ENCODE measurements at places on chromosomes 12 and 14. TPM values are rescaled to one million over a fixed set of nuclear protein-coding genes. Genes with fewer than 3 reads are reported as not detected.

DNA sequence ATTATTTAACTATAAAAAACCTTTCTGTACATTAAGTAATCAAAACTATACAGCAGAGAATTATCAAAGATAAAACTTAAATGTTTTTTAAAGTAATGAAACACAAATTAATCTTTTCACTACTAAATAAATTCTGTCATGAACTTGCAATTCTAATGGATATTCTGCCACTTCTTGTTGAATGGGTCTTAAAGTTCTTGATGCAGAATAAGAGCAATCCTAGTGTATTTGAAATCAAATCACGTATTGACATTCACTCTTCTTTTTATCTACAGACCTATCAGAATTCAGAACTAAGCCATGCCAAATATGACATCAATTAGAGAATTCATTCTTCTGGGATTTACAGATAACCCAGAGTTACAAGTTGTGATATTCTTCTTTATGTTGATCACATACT is at the start of gene OR6C65:
OR6C65 (plus strand) TSS at position 301 of the 400 bp plus-strand sequence; CDS start at position 301, 0 bp downstream.
- no peaks in the 10 kb centered on the region for H3K36me3 ChIP-seq
- H3K27ac ChIP-seq = no peak within 1 kb of the TSS
- no peak within 1 kb of the TSS for H3K4me3 ChIP-seq
- no peaks in the 10 kb centered on the region for H3K4me1 ChIP-seq
- no peak for DNase-seq

DNA sequence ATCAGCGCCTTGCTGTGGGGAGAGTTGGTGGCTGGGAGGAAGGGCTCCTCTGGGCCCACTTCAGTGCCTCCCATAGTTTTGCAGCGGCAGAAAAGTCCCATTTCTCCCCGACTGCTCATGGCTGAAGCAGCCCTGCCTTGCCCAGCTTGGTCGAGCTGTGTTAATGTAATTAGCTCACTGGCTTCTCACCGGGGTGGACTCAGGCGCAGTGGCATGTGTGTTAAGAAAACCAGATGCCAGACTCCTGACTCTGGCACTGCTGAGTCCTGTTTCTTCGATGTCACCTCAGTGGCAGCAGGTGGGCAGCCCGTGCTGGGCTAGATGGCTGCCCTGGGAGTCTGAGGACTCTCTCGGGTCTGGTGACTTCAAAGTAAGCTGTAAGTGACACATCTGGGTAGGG is 47.4 kb downstream of the CHST11 start:
- no peaks in the 10 kb centered on the region for H3K27me3 ChIP-seq
- peaks cover 10% of the 10 kb centered on the region for H3K4me1 ChIP-seq
- H3K4me3 ChIP-seq = no peak overlapping the region
- H3K27ac ChIP-seq = no peak overlapping the region

Gene AQP2
- total RNA-seq = 0.21 TPM

DNA sequence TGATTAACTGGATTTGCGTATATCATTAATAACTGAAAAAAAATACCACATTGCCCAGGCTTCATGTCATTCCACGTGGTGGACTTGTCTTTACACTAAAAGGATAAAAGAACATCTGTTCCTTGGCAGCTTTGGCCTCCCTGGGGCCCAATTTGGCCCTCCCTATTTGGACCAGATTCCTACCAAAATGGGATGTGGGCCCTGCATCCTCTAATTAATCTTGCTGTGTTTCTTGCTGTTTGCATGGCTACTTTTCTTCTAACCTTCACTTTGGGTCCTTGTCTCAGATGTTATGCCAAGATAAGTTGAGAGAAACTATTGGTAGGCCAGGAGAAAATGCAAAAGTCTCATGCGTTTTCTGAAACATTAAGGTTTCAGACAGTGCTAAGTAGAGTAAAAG is 57.5 kb downstream of the PTHLH start:
- DNase-seq = no peak
- H3K27me3 ChIP-seq = no peaks in the 10 kb centered on the region
- H3K27ac ChIP-seq = no peak overlapping the region
- H3K36me3 ChIP-seq = no peaks in the 10 kb centered on the region
- no peak overlapping the region for H3K4me3 ChIP-seq
- no peaks in the 10 kb centered on the region for H3K4me1 ChIP-seq

DNA sequence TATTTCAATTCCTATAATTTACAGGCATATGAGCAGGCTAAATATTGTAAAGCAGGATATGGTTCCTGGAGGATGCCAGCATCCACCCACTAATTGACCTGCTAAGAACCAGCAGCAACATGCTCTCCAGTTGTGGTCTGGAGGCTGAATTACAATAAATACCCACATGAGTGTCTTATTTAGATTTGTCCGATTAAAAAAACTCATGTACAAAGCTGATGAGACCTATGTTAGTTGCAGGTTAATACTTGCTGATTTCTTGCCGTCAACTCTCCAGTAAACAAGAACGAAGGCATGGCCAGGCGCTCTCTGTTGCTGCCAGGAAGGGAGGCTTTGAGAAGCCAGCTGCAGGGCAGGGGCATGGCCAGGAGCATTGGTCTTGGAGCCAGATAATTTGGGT is 169.3 kb upstream of the PRICKLE1 start:
- H3K4me3 ChIP-seq = no peak overlapping the region
- no peaks in the 10 kb centered on the region for H3K4me1 ChIP-seq

DNA sequence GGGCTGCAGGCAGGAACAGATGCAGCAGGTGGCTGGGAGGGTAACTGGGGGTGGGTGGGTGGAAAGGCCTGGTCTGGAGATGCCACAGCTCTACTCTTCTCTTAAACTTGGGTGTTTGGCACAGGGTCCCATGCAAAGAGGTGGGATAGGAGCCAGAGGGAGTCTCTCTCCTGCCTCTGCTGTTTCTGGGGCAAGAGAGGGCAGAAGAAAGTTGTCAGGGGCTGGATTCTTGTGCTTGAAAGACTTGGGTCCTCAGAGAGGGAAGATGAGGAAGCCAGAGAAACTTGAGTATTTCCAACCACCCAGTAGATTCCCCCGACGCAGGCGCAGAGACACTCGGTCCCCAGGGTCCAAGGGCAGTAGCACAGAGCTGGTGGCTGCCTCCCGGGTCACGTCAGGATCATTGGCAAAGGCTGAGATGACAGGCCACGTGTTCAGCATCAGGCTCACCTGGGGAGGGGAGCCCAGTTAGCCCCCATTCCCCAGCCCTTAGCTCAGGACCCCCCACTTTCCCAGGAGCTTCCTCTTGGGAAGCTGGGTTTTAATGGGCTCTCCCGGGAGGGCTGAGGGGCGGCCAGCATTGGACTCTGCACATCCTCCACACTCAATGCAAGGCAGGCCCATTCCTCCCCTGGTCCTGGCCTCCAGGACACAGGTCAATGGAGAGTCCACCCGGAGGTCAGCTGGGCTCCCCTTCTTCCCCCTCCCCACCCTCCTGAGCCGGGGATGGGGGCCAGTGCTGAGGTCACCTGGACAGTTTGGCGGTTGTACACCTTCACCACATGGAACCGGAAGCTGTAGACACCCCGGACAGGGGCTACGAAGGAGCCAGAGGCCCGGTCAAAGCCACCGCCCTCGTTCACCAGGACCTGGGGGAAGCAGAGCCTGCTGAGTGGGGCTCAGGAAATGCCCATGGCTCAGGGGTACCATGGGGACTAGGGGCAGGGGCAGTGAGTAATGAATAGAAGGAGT is 1.6 kb downstream of the CBLN3 start:
- H3K27me3 ChIP-seq = no peaks in the 10 kb centered on the region
- no peaks in the 10 kb centered on the region for H3K4me1 ChIP-seq
- no peak for DNase-seq
- no peak overlapping the region for H3K27ac ChIP-seq

GRCh38 chr14:101559624-101560533 is 1.4 kb upstream of the DIO3 start:
- no peak overlapping the region for H3K4me3 ChIP-seq
- no peak overlapping the region for H3K27ac ChIP-seq
- no peaks in the 10 kb centered on the region for H3K4me1 ChIP-seq
- no peak for DNase-seq
- no peaks in the 10 kb centered on the region for H3K36me3 ChIP-seq
- H3K27me3 ChIP-seq = no peaks in the 10 kb centered on the region

GRCh38 chr12:103802586-103802886 is 38.5 kb downstream of the NT5DC3 start:
- no peaks in the 10 kb centered on the region for H3K4me1 ChIP-seq
- no peak overlapping the region for H3K4me3 ChIP-seq
- DNase-seq = no peak
- H3K27me3 ChIP-seq = no peaks in the 10 kb centered on the region

GRCh38 chr12:30880061-30880460 is 46.5 kb upstream of the TSPAN11 start:
- H3K27ac ChIP-seq = no peak overlapping the region
- no peak overlapping the region for H3K4me3 ChIP-seq
- DNase-seq = no peak

DNA sequence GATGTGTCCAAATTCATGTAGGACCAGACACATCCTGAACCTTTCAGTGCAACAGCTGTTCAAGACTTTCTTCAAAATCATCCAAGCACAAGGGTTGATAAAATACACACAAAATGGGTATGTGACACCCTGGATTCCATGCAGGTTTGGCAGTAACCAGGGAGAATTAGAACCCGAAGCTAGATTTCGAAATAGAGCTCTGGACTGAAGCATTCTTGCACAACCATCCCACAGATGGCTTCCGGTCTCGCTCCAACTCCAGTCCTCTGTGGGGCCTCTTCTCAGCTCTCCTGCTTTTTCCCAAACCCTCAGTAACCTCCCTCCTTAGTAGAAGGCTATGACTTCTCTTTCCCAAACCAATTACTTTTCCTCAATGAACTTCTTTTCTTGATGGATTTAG is 171.3 kb downstream of the TTC7B start:
- H3K27me3 ChIP-seq = no peaks in the 10 kb centered on the region
- peak; percentile 63 for DNase-seq
- no peaks in the 10 kb centered on the region for H3K4me1 ChIP-seq
- no peak overlapping the region for H3K4me3 ChIP-seq

- no peaks in the 10 kb centered on the region for H3K36me3 ChIP-seq
- no peak overlapping the region for H3K4me3 ChIP-seq
- no peaks in the 10 kb centered on the region for H3K27me3 ChIP-seq
- H3K27ac ChIP-seq = no peak overlapping the region
- no peak for DNase-seq
- no peaks in the 10 kb centered on the region for H3K4me1 ChIP-seq
Measured at GRCh38 chr14:36570065-36570464, 12.3 kb downstream of the NKX2-8 start.

GRCh38 chr12:130097798-130098255 is 64.4 kb upstream of the FZD10 start:
- H3K4me1 ChIP-seq = no peaks in the 10 kb centered on the region
- no peaks in the 10 kb centered on the region for H3K36me3 ChIP-seq
- H3K27me3 ChIP-seq = no peaks in the 10 kb centered on the region
- H3K27ac ChIP-seq = no peak overlapping the region
- no peak overlapping the region for H3K4me3 ChIP-seq

DNA sequence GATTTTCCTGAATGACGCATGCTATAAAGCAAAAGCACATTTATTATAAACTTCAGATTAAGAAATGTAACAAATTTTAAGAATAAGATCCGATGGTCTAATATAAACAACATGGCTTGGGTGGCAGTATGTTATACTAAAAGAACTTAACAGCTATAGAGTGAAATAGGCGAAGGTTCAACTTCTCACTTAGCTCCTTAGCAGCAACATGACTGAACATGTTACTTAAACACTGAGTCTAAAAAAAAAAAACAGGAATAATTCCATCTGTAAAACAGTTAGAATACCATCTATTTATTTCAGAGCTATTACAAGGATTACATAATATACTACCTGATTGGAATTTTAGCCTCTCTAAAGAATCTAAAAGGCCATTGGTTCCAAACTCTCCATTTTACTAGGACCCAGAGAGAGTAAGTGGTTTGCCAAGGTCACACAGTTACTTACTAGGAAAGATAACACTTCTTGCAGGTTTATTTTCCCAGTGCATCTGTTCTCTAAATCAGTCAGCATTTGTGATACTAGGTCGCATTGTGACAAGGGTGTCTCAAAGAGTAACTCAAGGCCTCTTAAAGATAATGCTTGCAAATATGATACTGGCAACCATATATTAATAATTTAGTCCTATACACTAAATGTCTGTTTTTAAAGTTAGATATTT is 14.8 kb downstream of the OSBPL8 start:
- no peak overlapping the region for H3K27ac ChIP-seq
- no peaks in the 10 kb centered on the region for H3K36me3 ChIP-seq
- DNase-seq = no peak
- no peak overlapping the region for H3K4me3 ChIP-seq
- H3K27me3 ChIP-seq = no peaks in the 10 kb centered on the region
- H3K4me1 ChIP-seq = peaks cover 3% of the 10 kb centered on the region

- no peaks in the 10 kb centered on the region for H3K36me3 ChIP-seq
- H3K27me3 ChIP-seq = no peaks in the 10 kb centered on the region
- no peak for DNase-seq
- H3K4me3 ChIP-seq = no peak overlapping the region
- H3K4me1 ChIP-seq = no peaks in the 10 kb centered on the region
- no peak overlapping the region for H3K27ac ChIP-seq
Measured at GRCh38 chr14:24364841-24365240, 3.1 kb upstream of the NFATC4 start.

- H3K4me1 ChIP-seq = no peaks in the 10 kb centered on the region
- no peak overlapping the region for H3K27ac ChIP-seq
- no peak for DNase-seq
- H3K36me3 ChIP-seq = no peaks in the 10 kb centered on the region
- no peaks in the 10 kb centered on the region for H3K27me3 ChIP-seq
- H3K4me3 ChIP-seq = no peak overlapping the region
Measured at GRCh38 chr14:31083781-31084180, 57.6 kb upstream of the STRN3 start.

Gene SERPINA9
- total RNA-seq = not detected

GRCh38 chr14:48005986-48006385 is 330.6 kb upstream of the MDGA2 start:
- no peaks in the 10 kb centered on the region for H3K4me1 ChIP-seq
- no peak overlapping the region for H3K4me3 ChIP-seq
- no peaks in the 10 kb centered on the region for H3K36me3 ChIP-seq
- H3K27me3 ChIP-seq = no peaks in the 10 kb centered on the region

Gene SPIC
- not detected for total RNA-seq

DNA sequence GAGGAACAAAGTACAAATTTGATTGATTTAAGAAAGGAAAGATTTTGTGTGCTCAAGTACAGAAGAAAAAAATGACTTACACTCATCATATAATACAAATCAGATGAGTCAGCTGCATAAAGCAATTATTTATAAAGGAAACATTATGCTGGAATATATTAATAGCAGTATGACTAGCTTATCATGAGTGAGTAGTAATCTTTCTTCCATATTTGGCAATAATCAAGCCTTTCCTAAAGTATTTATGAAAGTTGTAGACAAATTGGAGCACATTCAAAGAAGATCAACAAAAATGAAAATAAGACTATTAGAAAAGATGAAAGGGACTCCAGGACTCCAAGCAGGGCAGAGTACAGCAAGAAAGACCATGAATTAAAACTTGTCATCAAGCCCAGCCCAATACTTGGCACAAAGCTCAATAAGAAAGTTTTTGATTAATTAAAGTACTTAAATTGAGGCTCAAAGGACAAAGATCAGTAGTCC is 32.8 kb downstream of the CCER1 start:
- no peaks in the 10 kb centered on the region for H3K27me3 ChIP-seq
- H3K36me3 ChIP-seq = no peaks in the 10 kb centered on the region
- H3K4me1 ChIP-seq = peaks cover 3% of the 10 kb centered on the region

GRCh38 chr14:50667684-50667995 is 466 bp downstream of the SAV1 start:
- H3K36me3 ChIP-seq = no peaks in the 10 kb centered on the region
- DNase-seq = peak; percentile 56
- peak overlapping the region; percentile 99 for H3K4me3 ChIP-seq

Data from aorta (tissue), 5 donors.